Activated T-cell treated with anti-CD3 and anti-CD28 coated beads, Interleukin-2, amount 50 U/mL, for 4 hours (primary cell): ENCODE measurements at places on chromosomes 11 and 22.

DNA sequence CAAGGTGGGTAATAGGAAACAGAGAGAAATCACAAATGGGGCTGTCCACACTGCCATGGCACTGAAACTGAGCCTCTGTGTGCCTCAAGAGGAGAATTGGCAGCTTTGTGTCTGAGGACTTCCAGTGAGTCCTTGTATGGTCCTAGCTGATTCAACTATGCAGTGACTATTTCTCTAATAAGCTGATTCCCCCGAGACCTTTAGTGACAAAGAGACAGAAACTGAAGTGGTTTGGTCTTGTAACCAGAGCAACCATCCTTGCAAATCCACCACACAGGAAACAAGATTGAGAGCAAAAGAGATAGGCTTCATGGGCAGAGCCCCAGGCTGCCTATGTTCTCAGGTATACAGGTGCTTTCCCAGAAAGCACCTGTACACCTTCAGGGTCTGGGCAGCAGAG is 1038.5 kb downstream of the NTM start:
- no peak for DNase-seq

DNA sequence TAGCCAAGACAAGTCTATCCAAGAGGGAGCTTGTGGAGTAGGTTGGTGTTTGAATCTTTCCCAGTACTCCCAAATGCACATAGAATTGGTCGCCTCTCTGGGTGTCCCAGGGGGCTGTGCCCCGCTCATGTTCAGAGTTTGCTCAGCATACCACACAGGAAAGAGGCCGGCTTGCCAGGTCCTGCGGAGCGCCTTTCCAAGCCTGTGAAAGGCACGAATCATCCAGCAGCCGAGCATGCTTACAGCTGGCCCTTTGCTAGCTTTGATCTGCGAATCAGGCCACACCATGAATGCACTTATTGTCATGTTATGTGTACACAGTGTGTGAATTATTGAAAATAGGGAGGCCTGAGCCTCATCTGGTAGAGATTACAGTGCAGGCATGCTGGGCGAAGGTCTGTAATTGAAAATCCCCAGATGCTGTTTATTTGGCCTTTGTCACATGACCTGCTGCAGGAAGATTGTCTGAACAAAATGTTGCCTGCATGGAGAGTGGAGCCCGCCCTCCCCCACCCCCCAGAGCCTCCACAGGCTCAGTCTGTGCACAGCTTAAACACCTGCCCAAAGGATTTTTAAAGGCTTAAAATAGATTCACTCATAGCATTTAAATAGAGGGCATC is 163.3 kb upstream of the RASSF10 start:
- DNase-seq, result no peak

DNA sequence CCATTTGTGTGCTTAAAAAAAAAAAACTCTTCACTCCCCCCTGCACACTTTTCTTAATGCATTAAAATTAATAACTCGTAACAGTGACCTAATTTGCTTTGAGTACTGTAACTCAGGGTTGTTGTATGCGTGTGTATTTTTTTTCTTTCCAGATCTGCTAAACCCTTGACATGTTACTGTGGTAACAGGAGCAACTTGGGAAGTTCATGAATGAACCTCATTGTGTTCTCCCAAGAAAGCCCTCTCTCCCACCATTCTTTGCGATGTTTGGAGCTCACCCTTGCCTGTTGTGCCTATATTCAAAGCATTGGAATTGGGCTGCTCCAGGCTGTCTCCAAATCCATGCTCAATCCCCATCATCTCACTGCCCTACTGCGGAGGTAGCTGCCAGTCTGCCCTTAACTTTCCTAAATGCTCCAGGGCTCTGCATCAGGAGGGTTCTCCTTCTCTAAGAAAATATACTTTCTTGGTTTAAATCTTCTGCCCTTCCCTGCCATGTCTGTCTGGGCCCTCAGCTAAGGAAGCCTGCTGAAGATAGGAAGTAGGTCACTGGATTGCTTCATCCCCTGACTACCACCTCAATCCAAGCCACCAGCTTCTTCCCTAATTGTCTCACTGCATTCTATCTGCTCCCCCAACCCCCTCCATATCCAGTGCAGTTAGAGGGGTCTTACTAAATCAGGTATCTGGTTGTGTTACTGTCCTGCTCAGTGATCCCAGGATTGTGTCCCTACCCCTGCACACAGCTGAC is 70.3 kb downstream of the KIRREL3 start:
- no peak for DNase-seq

DNA sequence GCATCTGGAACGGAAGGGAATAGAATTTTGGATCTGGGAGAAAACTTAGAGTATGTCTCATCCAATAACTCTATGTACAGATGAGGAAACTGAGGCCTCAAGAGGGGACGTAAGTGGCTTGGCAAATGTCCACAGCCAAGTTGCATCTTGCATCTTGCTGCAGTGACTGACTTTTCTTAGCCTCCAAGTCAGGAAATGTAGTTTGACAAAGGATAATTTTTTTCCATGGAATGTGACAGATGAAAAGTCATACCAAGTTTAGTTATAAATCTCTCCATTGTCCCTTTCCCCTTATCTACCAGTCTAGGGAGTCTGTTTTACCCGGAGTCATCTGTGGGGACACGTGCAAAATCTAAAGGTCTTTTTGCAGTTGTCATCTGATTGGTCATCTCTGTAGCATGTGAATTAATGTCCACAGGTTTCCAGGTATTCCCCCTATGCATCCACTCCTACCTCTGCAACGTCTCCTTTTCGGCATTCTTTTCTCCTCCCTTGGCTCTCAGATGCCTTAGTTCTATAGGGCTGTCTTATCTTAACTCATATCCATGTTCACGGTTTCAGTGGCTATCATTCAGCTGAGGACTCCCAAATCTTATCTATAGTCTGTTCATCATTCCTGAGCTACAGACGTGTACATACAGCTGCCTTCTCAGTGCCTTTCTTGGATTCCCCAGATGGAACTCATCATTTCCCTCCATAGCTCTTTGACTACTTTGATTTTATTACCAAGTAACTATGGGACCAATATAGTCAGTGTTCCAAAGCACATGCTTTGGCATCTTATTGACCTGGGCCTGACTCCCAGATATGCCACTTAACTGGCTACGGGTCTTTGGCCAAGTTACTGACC is 139.5 kb upstream of the TIMP3 start:
- DNase-seq, result no peak

GRCh38 chr11:2265854-2266585 is 4.4 kb downstream of the ASCL2 start:
- no peak for DNase-seq

DNA sequence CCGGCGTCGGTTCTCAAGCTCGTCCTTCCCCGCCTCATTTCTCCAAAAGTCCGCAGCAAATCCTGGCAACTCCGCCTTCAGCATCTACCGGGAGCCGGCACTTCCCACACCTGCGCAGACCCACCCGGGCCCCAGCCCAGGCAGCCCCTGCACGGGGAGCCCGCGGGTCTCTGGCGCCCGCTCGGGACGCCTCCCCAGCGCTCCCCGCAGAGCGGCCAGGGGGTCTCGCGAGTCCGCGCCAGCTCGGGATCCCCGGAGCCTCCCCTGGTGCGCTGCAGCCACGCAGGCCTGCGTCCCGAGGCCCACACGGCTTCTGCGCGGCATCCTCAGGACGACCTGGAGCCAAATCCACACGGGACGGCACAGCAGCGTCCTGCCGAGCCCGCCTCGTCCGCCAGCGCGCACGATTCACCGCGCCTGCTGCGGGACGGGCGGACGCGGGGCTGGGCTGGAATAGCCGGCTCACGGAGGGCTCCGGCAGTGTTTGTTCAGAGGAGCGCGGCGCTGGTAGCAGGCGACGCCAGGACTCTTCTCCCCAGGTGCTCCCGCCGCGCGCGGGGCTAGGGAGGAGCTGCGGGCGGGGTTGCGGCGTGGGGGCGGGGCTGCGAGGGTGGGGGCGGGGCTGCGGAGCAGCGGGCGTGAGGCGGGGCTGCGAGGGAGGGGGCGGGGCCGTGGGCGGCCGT is 816 bp upstream of the PHRF1 start:
- no peak for DNase-seq

- DNase-seq, result no peak
These were observed 5.9 kb upstream of the MMP3 start for GRCh38 chr11:102849311-102849710.

GRCh38 chr22:19870153-19871022 is 15.7 kb upstream of the GNB1L start:
- DNase-seq, result no peak
